LNCaP clone FGC (cell line): ENCODE measurements at places on chromosomes 5 and 9.

- no peak for DNase-seq
These were observed 94.5 kb downstream of the PLPP1 start for GRCh38 chr5:55440188-55440646.

DNA sequence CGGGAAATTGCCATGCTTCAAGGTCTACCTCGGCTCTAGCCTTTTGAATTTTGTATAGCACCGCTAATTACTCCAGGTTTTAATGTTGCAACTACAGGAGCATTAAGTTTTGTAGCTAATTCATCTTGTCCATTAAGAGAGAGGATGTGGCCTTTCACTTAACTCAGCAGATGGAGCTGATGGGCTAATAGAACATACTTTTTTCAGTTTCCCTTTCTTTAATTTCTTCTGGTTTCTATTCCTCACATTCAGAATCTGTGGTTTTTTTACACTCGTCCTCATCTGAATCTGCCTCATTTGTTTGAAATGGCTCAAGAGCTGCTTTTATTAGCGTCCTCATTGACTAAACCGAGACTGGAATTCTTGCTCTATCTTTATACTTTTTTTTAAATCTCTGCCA is 2085.7 kb upstream of the C9orf72 start:
- DNase-seq, result no peak

GRCh38 chr5:172561151-172561550 is 79.9 kb upstream of the NEURL1B start:
- no peak for DNase-seq

DNA sequence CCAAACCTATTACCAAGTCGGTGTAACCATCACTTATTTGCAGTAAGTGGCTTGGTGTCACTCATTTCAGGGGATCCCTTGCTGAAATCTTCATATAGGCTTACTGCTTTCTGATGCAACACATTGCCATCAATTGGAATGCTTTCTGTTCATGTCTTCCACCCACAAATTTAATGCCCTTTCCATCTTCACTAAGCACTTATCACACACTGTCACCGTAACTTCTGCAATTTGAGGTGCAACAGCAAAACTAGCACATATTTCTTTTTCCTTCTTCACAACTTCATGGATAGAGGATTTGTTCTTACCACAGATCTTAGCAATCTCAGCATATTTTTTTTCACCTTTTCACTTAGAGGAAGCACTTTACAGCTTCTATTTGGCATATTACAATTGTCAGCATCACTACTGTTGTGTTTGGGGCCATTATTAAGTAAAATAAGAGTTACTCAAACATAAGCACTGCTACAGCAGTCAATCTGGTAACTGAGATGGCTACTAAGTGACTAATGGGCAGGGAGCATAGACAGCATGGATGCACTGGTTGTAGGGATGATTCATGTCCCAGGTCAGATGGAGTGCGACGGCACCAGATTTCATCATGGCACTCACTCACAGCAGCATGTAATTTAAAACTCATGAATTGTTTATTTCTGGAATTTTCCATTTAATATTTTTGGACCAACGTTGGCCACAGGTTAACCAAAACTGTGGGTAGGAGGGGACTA is 70.1 kb downstream of the PIP5K1B start:
- DNase-seq, result no peak

- peak; percentile 8 for DNase-seq
These were observed 2118.6 kb upstream of the C9orf72 start for GRCh38 chr9:29691758-29692407.

GRCh38 chr5:34499001-34499734 is 157.0 kb upstream of the RAI14 start:
- DNase-seq, result no peak

DNA sequence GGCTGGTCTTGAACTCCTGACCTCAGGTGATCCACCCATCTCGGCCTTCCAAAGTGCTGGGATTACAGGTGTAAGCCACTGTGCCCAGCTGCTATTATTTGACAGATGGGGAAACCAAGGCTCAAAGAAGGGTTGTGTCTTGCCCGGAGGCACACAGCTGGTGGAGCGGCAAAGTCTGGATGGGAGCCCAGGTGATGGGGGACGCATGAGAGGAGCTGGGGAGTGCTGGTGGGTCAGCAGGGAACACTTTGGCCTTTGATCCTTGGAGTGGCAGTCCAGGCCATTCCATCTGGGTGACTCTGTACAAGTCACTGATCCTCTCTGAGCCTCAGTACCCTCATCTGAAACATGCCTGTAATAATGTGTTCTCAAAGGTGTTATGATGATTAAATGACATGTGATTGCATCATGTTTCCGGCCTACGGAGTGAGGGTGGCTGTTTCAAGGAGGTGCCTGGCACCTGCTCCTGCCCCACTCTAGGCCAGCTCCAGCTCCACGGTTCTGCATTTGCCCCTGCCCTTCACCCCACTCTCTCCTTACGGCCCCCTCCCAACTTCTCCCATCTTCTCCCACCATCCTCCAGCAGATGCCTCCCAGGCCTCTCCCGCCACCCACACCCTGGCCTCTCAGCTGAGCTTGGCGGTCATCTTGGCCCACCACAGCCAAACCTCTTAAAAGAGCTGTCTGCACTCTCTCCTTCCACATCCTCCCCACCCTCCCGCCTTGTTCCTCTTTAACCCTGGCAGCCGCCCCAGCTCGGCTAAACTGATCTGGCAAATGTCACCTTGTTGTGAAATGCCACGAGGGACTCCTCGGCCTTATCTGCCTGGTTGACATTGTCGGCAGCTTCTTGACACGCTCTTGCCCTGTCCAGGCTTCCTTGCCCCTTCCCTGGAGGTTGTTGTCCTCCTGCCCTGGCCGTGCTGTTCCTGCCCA is 5.5 kb upstream of the DBN1 start:
- peak; percentile 71 for DNase-seq

DNA sequence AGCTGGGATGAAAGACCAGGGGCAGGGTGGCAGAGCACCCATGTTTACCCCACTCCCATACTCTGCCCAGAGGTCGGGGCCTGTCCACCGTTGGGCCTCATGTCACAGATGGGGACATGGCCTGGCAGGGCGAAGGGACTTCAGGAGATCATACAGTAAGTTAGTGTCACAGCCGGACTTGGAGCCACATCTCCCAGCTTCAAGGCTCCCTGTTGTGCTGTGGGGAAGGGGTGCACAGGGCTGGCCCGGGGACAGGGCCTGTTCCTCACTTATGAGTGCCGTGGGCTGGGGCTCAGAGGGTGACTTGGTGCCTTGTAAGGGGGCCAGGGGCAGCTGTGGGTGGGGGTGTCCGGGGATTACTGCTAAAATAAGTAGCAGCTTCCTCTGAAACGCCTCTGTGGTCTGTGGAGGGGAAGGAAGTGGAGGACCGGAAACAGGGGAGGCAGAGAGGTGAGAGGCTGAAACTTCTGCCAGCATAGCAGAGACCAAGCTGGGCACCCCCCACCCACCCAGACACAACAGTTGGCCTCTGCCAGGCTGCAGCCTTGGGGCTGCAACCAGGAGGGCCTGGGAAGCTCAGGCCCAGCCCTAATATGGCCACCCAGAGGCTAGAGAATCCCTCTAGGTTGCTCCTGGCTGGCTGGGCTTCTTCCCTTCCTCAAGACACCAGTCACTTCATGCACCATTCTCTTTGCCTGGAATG is 41.1 kb upstream of the NEK6 start:
- no peak for DNase-seq

- no peak for DNase-seq
These were observed 143.9 kb upstream of the SLC1A3 start for GRCh38 chr5:36462295-36463021.

DNA sequence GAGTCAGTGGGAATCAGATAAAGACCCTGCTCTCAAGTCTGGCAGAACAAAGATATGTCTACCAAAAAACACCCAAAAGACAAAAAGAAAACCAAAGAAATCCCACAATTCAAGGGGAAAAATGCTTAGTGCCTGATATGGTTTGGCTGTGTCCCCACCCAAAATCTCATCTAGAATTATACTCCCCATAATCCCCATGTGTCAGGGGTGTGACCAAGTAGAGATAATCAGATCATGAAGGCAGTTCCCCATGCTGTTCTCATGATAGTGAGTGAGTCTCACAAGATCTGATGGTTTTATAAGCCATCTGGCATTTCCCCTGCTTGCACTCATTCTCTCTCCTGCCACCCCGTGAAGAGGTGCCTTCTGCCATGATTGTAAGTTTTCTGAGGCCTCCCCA is 13.4 kb downstream of the FBXO10 start:
- no peak for DNase-seq

DNA sequence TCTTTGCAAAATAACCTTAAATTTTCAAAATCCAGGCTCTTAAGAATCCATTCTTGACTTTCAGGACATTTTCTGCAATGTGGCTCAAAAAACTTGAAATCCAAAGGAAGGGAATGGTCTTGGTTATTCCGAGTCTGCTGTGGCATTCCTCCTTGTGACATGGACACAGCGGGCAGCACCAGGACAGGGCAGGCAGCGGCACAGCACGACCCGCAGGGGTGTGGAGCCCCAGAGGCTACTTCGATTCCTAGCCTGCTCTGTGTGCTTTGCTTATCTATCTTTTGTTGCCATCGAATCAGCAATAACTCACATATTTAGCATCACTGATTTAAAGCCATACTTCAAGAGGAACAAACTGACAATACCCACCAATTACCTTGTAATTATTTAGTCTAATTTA is 420.2 kb upstream of the IRX1 start:
- no peak for DNase-seq

DNA sequence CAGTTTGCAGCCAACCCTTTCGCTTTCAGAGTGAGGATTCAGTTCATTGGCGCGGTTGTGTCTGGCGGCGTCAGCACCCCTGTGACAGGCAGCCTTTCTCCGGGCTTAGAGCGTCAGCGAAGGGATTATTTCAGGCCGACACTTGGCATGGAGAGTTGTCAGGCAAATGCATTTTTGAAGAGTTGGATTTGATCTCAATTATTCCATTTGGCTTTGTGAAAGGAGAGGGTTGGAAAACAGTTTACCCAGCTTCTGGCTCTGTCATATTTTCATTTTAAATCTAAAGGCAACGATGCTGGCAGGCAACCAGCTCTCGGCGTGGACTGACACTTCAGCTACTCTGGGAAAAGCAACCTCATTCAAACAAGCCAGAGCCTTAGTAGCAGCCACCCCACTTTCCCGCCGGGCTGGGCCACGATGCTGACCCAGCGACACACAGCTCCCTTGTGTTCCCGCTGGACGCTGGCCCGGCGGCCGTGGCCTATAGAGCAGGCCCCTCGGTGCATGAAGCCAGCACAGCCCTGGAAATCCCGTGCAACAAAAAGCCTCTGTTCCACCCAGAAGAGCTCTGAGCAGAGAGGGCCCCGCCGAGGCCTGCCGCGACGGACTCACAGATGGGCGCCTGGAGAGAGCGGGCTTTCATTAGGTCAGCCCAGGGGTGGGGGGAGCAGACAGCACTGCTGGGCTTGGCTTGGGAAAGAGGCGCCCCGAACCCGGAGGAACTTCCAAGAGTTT is 28.9 kb upstream of the LPCAT1 start:
- no peak for DNase-seq

GRCh38 chr9:86703346-86703745 is 244.0 kb downstream of the GAS1 start:
- DNase-seq, result no peak

DNA sequence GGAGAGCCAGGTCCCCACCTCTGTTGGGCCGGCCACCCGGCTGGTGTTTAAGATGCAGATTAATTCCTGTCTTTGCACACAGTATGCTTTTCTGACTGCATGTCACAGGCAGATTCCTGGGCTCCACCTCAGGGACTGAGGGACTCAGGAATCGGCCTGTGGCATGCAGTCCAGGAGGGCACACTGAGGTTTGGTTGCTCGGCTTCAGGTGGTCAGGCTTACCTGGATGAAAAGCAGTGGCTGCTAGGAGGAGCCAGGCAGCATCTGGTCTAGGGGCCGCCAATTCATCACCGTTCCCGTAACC is 1.1 kb downstream of the WDR5 start:
- DNase-seq, result no peak

DNA sequence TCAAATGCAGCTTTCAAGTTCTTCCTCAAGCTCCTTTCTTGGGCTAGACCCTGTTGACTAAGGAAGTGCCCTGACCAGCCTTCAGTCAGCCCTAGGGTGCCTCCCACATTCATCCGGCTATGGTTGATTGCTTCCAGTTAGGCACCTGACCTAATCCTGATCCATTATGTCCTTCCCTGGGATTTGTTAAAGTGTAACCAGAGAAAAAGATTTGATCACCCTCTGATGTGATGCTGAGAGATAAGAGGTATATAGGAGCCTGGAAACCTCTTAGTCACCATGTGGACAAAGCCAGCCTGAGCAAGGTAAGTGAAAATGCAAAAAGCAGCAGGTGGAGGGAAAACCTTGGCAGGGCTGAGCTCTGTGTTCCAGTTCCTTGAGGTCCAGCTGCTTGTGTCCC is 178.8 kb upstream of the ERCC6L2 start:
- no peak for DNase-seq

DNA sequence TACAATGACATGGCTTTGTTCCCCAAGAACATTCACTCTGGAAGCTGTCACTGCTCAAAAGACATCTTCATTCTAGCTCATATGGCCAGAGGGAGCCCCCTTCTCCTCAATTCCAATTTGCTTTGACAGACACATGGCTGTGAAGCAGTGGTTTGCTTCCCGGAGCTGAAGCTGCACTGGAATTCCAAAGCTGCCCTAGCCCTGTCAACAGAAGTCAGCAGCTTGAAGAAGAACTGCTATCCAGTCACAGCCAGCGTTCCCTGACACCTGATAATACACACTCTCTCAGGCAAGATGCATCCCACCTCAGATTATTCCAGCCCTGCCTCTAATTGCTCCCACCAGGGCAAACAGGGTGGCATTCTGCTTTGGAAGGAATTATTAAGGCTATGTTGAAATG is 93.7 kb downstream of the SEMA5A start:
- DNase-seq, result no peak

DNA sequence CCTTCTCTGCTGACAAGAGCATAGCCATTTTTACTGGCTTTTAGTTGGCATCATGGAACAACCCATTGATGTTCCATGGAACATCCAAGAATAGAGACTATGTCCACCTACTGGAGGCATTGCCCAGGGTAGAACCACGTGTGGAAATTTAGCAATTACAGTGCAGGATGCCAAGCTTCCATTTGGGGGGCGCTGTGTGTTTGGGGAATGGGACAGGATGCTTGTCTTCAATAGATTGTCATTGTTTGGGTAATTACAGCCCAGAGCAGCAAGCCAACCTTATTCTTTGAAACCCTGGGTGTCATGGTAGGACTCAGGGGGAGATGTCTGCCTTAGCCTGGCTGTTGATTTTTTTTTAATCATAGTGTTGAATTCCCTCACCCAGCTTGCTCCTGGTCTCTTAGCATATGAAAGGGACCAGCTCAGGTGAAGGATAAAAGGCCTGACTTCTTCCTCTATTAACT is 171.1 kb downstream of the DOCK2 start:
- DNase-seq, result no peak
